CD4-positive, alpha-beta memory T cell (primary cell): ENCODE measurements at places on chromosomes 2 and 18.

DNA sequence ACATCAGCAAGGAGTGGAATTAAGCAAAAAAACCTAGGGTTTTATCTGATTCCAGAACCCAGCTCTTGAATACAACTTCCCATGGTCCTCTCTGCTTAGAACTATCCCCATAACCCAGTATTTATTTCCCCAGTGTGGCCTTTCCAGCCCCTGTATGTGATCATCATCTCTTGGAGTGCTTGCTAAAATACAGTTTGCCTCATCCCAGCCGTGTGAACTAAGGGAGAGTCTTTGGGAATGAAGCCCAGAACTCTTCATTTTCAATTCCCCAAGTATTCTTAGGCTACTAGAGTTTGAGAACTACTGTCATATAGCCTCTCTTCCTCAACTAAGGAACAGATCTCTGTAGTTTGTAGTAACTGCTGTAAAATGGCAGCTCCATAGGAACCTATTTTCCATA, 173.1 kb downstream of the LCLAT1 start:
- H3K27me3 ChIP-seq, result no peaks in the 10 kb centered on the region
- H3K4me1 ChIP-seq, result no peaks in the 10 kb centered on the region
- no peak overlapping the region for H3K27ac ChIP-seq
- H3K36me3 ChIP-seq, result no peaks in the 10 kb centered on the region
- no peak for DNase-seq
- H3K4me3 ChIP-seq, result no peak overlapping the region

DNA sequence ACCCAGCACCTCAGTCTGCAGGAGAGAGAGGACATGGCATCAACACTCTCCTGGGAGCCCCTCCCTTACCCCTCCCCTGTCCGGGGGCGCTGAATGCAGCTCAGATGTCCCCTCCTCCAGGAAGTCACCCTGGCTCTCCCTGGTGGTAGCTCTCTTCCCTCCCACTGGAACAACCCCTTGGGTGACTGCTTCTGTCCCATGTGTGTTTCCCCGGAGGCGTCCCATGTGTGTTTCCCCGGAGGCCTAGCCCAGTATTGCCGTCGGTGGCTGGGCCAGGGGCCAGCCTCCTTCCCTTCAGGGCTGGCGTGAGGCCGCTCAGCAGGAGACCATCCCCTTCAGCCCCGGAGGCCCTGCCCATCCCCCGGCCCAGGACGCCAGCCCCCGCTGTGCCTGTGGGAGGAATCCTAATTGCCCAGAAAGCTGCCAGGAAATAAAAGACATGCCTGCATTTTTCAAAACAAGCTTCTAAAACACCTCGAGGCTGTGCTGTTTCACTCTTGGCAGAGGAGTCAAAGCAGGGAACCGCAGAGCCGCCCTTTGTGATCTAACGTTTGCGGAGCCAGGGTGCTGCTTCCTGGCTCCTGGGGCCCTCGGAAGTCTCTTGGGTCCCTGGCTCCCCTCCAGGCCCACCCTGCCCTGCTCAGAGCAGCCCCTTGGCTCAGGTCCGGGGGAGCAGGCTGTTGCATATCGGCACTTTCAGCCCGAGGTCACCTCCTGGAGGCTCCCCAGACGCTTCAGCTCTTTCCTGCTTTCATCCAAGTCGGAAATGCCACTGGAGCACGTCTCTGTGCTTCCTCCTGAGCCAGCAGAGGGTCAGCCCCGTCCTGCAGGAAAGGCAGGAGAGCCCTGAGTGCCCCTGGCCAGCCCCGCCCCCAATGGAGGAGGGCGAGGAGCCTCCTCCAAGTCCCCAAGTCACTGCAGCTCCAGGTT, 11.4 kb downstream of the SNED1 start:
- no peak for DNase-seq
- no peaks in the 10 kb centered on the region for H3K36me3 ChIP-seq
- H3K27me3 ChIP-seq, result no peaks in the 10 kb centered on the region
- H3K27ac ChIP-seq, result no peak overlapping the region
- H3K4me1 ChIP-seq, result peaks cover 17% of the 10 kb centered on the region

DNA sequence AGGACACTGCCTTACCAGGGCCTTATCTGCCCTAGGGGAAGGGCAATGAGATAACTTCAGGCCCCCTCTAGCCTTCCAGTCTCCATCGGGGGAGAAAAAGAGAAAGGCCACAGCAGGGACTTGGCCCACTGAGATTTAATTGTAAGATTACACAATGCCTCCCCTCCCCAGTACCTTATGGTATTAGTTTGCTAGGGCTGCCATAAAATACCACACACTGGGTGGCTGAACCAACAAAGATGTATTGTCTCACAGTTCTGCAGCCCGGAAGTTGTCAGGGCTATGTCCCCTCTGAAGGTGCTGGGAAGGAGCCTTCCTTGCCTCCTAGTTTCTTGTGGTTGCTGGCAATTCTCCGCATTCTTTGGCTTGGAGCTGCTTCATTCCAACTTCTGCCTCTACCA, 34.8 kb upstream of the SPATA3 start:
- DNase-seq, result no peak
- peaks cover 16% of the 10 kb centered on the region for H3K4me1 ChIP-seq
- H3K27ac ChIP-seq, result no peak overlapping the region
- H3K36me3 ChIP-seq, result no peaks in the 10 kb centered on the region

DNA sequence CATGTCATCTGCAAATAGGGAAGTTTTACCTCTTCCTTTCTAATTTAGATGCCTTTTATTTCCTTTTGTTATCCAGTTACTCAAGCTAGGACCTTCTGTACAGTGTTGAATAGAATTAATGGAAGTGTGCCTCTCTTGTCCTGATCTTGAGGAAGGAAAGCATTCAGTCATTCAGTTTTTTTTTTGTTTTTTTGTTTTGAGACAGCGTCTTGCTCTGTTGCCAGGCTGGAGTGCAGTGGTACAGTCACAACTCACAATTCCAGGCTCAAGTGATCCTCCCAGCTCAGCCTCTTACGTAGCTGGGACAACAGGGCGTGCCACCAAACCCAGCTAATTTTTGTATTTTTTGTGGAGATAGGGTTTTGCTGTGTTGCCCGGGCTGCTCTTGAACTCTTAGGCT, 203.9 kb upstream of the ALPP start:
- no peaks in the 10 kb centered on the region for H3K4me1 ChIP-seq
- no peaks in the 10 kb centered on the region for H3K36me3 ChIP-seq
- no peak overlapping the region for H3K4me3 ChIP-seq
- no peaks in the 10 kb centered on the region for H3K27me3 ChIP-seq

DNA sequence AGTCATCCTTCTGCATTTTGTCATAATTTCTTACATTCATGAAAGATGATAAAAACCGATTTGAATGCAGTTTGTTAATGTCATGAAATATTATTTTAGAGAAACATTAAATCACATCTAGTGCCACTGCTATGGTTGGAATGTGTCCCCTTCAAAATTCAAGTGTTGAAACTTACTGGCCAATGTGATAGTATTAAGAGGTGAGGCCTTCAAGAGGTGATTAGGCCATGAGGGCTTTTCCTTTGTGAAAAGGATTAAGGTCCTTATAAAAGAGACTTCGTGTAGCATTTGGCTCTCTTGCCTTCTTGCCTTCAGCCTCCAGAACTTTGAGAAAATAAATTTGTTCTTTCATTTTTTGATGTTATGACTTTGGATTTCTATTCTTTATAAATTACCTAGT, 117.2 kb downstream of the RGPD3 start:
- no peak for DNase-seq
- no peak overlapping the region for H3K4me3 ChIP-seq

DNA sequence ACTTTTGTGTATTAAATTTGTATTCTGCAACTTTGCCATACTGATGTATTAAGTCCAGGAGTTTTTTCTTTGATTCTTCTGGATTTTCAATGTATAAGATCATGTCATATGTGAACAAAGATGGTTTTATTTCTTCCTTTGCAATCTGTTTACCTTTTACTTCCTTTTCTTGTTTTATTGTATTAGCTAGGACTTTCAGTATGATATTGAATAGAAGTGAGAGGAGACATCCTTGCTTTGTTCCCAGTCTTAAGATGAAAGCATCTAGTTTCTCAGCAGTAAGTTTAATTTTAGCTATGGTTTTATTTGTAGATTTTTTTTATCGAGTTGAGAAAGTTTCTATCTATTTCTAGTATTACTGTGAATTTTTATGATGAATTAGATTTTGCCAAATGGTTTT, 25.5 kb downstream of the VRK2 start:
- H3K4me1 ChIP-seq, result no peaks in the 10 kb centered on the region
- no peak for DNase-seq
- no peak overlapping the region for H3K27ac ChIP-seq
- H3K36me3 ChIP-seq, result no peaks in the 10 kb centered on the region
- H3K27me3 ChIP-seq, result no peaks in the 10 kb centered on the region
- H3K4me3 ChIP-seq, result no peak overlapping the region

DNA sequence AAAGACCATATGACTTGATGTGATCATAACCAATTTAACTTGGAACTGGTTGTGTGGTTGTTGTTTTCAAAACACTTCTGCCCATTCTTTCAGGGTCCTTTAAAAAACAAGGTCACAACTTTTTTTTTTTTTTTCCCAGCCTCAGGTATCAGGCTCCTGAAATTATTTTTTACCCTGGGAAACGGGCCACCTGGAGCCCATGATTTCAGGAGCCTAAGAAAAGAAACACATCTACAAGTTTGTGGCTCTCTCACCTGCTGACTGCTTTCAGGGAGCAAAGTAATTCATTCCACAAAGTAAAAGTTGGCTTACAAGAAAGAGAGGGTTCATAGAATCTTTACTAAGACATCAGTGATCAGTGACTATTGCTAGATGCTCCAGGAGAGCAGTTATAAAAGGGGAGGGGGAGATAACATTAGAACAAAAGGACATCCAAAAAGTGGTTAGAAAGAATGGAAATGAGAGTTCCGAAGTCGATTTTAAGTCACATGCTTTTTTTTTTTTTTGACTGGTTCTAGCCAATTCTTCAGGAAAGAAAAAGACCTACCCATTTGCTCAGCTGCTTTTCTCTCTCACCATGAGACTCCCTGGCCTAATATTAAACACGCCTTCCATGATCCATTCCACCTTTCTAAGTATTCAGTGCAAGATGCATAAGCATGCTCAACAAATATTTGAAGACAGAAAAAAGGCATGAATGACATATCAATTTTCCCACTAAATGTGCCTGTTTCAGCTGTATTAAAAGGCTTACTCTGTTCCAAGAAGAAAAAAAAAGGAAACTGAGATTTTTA, 267.3 kb downstream of the LRATD1 start:
- DNase-seq, result no peak
- H3K27ac ChIP-seq, result no peak overlapping the region
- no peaks in the 10 kb centered on the region for H3K27me3 ChIP-seq
- H3K4me1 ChIP-seq, result no peaks in the 10 kb centered on the region
- no peaks in the 10 kb centered on the region for H3K36me3 ChIP-seq

DNA sequence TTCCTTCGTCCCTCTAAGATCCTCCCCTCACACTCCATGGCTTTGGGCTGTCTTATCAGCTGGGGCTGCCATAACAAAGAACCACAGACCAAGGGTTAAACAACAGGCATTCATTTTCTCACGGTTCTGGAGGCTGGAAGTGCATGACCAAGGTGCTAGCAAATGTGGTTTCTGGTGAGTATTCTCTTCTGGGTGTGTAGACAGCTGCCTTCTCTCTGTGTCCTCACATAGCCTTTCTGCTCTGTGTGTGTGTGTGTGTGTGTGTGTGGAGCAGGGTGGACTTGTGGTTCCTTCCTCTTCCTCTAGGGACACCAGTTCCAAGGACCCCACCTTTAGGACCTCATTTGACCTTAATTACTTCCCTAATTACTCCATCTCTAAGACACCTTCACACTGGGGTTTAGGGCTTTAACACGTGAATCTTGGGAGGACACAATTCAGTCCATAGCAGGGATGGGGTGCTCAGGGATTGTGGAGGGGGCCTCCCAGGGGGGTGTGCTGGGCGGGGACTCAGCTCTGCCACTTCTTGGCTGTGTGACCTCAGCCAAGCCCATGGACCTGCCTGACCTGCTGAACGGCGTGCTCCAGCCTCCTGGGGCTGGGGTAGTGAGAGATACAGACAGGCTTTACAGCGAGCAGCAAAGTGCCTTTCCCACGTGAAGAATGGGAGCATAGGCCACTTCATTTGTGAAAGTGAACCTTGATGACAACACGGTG, 38.0 kb downstream of the ACKR3 start:
- H3K27me3 ChIP-seq, result no peaks in the 10 kb centered on the region
- no peak overlapping the region for H3K4me3 ChIP-seq
- no peaks in the 10 kb centered on the region for H3K4me1 ChIP-seq

GRCh38 chr2:189046320-189046719, 72.1 kb downstream of the COL3A1 start:
- H3K27me3 ChIP-seq, result no peaks in the 10 kb centered on the region
- H3K4me3 ChIP-seq, result no peak overlapping the region
- no peak overlapping the region for H3K27ac ChIP-seq
- H3K36me3 ChIP-seq, result no peaks in the 10 kb centered on the region
- no peaks in the 10 kb centered on the region for H3K4me1 ChIP-seq
